NCI-H510A (cell line): ENCODE measurements at places on chromosomes 3 and 15.

- no peak for DNase-seq
These were observed 3.8 kb downstream of the EIF2AK4 start for GRCh38 chr15:39937696-39938095.

GRCh38 chr3:125005676-125006075 is 50.1 kb downstream of the HEG1 start:
- DNase-seq: no peak

GRCh38 chr15:101267320-101268104 is 9.8 kb downstream of the SELENOS start:
- no peak for DNase-seq

DNA sequence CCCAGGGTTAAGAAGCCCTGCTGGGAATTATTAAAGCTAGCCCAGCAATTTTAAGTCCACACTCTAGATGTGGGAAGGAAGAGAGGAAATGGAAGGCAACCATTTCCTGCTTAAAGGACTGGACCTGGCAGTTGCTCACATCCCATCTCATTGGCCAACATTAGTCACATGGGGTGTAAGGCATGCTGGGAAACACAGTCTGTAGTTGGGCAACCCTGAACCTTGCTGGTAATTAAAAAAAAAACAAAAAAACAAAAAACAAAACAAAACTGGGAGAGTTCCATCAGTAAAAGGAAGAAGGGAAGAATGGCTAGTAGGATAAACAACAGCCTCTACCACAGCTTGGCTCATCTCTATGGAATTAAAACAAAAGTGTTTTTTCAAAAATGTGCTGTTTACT is 136.0 kb downstream of the VGLL4 start:
- no peak for DNase-seq

GRCh38 chr15:99305761-99306505 is 54.7 kb downstream of the LRRC28 start:
- DNase-seq: no peak

GRCh38 chr3:103056542-103056941 is 621.7 kb downstream of the ZPLD1 start:
- no peak for DNase-seq

- no peak for DNase-seq
These were observed 28.5 kb upstream of the APOD start for GRCh38 chr3:195612075-195612800.

DNA sequence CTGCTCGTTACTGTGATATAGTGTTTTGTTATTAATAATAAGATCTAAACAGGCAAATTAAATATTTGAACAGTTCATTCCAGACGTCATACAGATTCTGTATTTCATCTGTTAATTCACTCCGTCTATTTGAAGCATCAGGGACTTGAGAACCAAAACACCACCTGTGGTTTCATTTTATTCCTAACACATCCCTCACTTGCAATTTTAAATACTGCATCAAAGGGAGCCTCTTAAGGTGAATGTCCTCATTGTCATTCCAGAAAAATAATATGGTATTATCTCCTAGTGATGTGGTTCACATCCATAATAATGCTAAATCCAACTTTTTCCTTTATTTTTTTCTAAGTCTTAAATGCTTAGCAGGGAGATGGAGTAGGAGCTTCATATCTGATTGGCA is 1390.9 kb upstream of the CADM2 start:
- no peak for DNase-seq

DNA sequence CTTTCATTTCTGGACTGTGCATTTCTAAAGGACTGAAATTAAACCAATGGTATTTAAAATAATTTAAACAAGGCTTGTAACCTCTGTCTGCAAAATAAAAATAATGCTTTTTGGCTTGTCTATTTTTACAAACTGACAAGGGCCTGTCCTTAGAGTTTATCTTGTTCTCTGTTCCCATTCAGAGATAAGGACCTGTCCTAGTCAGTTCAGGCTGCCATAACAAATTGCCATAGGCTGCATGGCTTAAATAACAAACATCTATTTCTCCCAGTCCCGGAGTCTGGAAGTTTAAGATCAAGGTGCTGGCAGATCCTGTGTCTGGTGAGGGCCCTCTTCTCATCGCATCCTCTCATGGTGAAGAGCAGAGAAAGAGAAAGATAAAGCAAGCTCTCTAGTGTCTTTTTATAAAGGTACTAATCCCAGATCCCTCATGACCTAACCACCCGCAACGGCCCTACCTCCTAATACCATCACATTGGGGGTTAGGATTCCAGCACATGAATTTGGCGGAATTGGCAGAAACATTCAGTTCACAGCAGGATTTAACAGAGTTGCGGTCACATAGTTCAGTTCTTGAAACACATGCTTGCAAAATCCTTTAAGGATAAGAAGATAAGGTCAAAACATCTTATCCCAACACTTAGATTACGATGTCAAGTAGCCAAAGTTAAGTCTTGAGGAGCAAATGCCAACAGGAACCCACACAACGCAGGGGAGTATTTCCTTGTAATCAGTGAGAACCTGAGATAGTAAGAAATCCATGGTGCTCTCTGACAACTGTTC is 17.8 kb downstream of the KBTBD8 start:
- DNase-seq: no peak

DNA sequence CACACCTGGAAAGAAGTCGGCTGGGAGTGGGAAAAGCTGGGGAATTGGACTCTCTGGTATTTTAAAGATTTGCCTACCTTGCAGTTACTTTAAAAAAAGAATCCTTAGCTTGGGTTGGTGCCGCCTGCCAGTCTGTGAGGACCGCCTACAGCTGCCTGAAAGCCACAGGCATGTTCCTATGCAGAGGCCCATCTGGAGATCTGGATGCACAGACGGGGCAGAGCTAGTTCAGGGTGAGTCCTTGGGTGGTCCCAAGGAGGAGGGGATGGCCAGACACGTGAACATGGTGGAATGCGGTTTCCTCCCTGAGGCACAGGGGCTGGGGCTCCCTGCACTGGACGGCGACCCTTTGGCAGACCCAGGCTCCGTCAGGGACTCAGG is 113.2 kb upstream of the IQSEC1 start:
- DNase-seq: no peak

DNA sequence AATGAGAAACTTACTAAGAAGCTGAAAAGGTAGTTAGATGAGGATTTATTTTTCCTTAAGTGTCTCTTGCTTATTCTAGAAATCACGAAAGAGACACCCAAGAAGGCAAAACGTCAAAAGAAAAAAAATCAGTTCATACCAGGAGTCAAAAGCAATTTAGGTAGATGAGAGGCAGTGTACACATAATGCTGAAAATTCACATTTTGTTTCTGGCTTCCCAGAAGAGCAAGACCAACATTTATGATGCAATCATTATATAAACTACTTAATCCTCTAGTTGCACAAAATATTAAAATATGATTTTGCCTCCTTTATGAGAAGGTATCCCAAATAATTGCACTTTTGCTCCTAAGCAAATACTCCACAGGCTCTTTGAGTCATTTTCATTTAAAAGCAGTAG is 228.0 kb downstream of the FMN1 start:
- no peak for DNase-seq

- DNase-seq: no peak
These were observed 43.2 kb downstream of the KLHL25 start for GRCh38 chr15:85751291-85752123.

DNA sequence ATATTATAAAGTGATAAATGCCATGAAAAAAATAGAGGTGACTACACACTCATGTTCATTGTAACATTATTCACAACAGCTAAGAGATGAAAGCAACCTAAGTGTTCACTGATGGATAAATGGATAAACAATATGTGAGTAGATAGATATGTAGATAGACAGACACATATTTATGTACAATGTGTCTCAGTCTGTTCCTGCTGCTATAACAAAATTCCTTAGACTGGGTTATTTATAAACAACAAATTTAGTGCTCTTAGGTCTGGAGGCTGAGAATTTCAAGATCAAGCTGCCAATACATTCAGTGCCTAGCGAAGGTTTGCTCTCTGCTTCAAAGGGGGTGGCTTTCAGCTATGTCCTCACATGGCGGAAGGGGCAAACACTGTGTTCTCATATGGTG is 312.5 kb downstream of the ZNF621 start:
- no peak for DNase-seq

- DNase-seq: no peak
These were observed 96.1 kb downstream of the STAC start for GRCh38 chr3:36476286-36476942.

- DNase-seq: no peak
These were observed 80.9 kb downstream of the THBS1 start for GRCh38 chr15:39661776-39662175.
